LHCN-M2 (cell line): ENCODE measurements at places on chromosomes 7 and 10. TPM values are rescaled to one million over a fixed set of nuclear protein-coding genes. Genes with fewer than 3 reads are reported as not detected.

DNA sequence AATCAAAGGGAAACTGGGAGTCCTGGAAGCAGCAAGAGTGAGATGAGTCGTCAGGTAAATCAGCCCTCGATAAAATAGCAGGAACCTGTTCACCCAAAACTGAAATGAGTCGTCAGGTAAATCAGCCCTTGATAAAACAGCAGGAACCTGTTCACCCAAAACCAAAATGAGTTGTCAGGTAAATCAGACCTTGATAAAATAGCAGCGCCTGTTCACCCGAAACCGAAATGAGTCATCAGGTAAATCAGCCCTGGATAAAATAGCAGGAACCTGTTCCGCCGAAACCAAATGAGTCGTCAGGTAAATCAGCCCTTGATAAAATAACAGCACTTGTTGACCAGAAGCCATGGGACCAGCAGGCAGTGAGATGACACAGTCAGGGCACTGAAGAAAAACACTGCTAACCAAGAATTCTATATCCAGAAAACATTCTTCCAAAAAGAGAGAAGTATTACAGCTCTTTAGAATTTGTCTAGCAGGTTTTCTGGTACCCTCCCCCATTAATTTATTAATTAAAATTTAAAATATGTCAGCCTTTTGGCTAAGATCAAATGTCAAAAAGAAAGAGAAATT, 3.4 kb upstream of the CYP2E1 start:
- no peak for DNase-seq

DNA sequence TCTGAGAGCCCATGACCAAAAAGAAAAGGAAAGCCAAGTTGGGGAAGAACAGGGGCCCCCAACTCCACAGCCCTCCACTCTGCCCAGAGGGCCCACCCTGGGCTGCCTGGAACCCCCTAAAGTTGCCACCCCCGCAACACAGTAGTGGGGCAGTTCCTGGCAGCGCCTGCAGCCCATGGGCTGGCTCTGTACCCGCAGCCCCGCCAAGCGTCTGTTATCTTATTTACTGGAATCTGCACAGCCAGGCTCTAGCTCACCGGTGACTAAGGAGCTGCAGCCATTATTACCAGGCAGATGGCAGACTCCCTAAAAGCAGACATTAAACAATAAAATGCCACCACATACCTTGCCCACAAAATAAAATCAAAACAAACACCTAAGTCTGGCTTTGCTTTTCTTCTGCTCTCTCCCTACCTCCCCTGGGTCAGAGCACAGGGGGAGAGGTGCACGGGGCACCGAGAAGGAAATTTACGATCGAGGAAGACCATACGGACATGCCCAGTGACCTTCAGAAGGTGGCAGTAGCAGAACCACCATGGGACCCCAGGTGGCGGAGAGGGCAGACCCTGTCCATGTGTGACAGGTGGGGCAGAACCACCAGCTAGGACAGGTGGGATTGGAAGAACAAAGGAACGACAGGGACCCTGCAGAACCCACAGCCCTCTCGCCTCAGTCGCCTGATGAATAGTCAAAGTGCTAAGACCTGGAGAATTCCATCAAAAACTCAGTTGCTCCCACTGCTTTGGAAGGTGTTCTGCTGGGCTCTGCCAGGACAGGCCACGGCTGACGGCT, 66.3 kb downstream of the PRKAG2 start:
- DNase-seq: no peak

DNA sequence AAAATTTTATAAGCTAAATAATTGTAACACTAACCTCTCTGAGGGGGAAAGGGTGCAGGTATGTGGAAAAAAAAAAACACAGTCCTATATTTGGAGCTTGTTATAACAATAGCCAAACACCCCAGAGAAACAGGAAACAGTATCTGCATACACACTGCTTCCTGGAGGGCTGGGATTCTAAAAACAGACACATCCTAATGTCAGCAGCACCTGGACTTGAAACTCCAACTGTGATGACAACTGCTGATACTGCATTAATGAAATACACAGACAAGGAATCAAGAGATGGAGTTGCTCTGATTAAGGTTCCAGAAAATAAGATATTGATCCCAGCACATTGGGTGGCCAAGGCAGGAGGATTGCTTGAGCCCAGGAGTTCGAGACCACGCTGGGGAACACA, 9.3 kb downstream of the DAGLB start:
- DNase-seq: peak; percentile 67

- DNase-seq: peak; percentile 69
Measured at GRCh38 chr10:74822521-74823089, 3.8 kb upstream of the KAT6B start.

The TRIM74 gene
- total RNA-seq: not detected in 2 replicates

The FGL2 gene
- total RNA-seq: 8.1 and 8.8 TPM in 2 replicates
